Immature natural killer cell (primary cell): ENCODE measurements at places on chromosomes 3 and 15.

DNA sequence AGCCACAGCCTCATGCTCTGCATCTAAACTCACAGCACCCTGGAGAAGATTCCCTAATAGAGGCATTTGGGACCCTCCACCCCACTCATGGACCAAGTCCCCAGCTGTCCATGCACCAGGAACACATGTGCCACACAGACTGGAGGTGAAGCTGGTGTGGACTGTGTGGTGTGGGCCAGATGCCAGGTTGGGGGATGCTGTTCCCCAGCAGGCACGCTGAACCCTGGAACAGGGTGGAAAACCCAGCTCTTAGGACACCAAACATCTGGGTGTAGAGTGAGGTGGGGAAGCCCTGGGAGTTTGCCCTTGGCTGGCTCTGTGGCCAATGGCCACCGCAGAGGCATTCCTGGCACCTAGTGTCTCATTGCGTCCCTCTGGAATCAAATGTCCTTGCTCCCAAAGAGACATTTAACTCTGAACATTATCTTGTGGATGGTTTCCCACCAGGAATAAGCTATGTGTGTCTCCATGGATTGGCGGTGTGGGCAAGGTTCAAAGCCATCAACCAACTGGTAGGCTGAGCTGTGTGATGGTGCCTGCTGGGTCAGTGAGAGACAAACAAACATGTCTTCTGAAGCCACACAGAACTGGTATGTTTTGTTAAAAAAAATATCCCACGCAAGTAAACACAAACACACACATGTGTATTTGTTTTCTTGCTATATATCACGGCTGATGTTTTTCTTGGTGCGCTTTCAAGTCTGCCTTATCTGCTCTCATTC lies 65.0 kb downstream of the EXOG start:
- no peak for DNase-seq

DNA sequence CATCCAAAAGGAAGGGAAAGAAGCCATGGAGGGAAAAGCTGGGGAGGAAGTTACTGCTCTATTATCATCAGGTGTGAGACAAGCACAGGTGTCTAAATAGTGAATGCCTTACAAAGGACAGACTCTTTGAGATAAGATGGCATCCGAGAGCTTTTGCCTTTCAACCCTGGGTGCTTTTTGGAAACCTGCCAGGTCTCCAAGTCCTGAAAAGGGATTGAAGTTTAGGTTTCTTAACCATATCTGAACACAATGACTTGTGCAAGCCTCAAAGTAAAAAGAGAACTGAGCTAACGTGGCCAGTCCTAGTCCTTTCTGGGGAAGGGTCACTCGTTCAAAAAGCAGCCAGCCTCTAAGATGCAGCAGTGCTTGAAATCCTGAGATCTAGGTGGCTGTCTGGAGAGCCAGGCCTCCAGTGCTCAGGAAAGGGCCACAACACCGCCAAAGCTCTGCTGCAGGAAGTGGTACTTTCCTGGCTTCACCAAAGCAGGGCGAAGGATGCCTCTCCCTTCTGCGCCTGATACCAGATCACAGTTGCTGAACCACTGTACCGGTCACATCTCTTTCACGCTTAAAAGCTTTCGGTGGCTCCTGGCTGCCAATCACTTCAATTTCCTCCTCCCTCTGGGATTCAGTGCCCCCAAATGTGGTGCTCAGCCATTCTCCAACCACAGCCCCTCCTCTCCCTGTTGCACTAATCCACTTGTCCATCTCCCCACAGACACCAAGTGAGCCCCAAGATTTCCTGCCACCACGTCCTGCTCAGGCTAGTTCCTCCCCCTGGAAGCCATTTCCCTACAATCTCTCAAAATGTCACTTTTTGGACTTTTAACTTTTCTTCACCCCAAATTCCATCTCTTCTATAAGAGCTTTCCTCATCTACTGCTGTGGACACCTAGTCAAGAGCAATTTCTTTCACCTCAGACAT lies 104.1 kb upstream of the LPP start:
- DNase-seq = peak; percentile 22

GRCh38 chr3:60839246-60839645 lies 412.0 kb downstream of the FHIT start:
- DNase-seq = no peak

GRCh38 chr3:146314871-146315270 lies 64.0 kb upstream of the PLSCR4 start:
- DNase-seq = no peak

DNA sequence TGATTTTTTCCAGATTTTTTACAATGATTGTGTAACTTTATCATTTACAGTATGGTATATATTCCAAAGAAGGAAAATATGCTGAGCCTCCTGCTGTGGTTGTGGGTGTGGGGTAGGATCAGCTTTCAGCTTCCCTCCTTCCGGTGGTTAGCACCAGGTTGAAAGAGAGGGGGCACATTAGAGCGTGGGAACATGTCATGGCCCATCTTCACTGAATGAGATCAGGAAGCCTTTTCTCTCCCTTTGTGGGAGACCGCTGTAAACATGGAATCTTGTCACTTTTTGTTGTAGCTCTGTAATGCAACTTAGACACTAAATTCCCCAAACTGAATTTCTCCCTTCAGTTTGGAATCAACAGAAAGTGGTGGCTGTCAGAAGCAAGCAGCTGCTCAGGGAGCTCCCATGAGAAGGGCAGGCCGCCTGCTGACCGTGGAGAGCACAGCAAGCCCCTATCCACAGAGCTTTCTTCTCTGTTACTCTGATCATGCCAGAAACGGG lies 86.7 kb upstream of the LIMD1 start:
- peak; percentile 35 for DNase-seq

DNA sequence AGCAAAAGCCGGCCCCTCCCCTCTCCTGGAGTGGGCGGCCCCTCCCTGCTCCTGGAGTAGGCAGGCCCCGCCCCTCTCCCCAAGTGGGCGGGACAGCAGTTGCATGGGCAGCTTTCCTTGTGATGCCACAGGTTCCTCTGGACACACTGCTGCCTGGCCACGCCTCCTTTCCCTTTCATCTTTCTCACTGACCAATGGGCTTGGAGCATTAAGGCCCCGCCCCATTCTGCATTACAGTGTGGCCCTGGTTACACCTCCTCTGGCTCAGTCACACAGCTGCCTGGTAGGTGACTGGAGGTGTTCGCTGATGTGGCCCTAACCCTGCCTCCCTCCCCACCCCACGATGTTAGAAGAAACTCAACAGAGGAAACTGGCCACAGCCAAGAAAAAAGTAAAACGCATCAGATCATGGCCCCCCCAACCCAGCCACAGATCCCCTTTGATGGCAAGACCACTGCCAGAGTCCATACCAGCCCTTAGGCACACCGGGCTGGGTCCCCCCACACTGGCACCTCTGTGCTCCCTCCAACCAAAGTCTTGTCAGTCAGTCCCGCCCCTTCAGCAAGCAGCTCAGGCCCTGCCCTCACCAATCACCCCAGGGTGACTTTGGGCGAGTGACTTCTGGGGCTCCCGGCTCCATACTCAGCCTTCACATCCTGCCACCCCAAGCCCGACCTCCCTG lies 84.3 kb downstream of the ADAMTS7 start:
- DNase-seq = no peak

GRCh38 chr15:62883938-62884479 lies 158.5 kb upstream of the TPM1 start:
- DNase-seq = no peak

DNA sequence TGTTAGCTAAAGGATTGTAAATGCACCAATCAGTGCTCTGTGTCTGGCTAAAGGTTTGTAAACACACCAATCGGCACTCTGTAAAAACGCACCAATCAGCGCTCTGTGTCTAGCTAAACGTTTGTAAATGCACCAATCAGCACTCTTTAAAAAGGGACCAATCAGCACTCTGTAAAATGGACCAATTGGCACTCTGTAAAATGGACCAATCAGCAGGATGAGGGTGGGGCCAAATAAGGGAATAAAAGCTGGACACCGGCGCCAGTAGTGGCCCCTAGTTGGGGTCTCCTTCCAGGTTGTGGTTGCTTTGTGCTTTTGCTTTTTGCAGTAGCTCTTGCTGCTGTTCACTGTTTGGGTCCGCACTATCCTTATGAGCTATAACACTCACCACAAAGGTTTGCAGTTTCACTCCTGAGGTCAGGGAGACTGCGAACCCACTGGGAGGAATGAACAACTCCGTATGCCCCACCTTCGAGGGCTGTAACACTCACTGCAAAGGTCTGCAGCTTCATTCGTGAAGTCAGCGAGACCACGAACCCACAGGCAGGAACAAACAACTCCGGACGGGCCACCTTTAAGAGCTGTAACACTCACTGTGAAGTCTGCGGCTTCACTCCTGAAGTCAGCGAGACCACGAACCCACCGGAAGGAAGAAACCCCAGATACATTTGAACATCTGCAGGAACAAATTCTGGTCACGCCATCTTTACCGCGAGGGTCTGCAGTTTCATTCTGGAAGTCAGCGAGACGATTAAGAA lies 1.1 kb upstream of the SUCLG2 start:
- DNase-seq = peak; percentile 94

DNA sequence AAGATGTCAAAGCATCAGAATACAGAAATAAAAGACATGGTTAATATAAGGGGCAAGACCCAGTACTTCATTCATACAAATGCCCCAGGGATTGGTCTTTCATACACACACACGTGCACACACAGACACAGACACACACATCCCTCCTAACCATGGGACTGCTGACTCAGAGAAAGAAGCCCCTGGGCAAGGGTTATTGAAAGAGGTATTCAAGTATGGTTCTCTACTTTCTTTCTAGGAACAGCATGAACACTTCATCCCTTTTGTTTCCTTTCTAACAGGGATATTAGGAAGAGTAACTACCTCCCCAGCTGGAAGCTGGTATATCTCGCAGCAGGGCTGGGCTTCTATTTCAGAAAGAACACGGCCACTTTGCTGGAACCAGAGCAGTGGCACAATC lies 33.2 kb upstream of the ZFAND6 start:
- DNase-seq = no peak

- no peak for DNase-seq
Measured at GRCh38 chr3:182220013-182220412, 508.3 kb downstream of the SOX2 start.

DNA sequence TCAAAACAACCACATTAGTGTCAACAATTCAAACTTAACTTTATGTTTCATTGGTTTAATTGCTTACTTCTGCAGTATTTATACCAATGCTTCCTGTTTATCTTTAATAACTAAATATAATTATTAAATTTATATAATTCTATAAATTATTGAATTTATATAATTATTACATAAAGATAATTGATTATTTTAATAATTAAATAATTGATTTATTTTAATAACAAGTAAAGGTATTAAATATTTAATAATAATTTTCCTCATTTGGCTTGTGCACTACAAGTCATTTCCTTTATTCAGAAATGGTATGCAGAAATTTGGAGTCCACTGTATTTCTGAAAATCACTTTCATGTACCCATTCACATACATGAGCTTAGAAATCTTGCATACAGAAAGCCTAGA lies 156.2 kb upstream of the NSMCE3 start:
- no peak for DNase-seq

DNA sequence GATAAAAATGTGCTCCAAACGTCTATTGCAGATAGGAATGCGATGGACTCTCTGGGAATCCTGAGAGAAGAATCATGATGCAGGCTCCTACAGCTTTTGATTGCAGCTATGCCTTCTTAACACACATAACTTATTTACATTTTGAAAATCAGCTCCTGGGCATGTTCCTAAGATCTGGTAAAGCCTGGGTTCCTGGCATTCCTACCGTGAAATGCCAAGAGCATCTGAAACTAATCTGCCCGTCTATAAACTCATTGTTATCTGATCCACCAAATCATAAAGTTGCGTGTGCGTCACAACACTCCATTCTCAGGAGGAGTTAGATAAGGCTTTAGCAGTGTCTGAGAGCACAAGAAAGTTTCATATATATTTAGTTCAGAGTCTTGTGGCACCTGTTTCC lies 79.0 kb upstream of the VGLL3 start:
- DNase-seq = no peak

GRCh38 chr3:107212618-107213017 lies 164.6 kb upstream of the CCDC54 start:
- DNase-seq = no peak
